SK-MEL-5 (cell line): ENCODE measurements at places on chromosomes 4 and X.

GRCh38 chr4:140331876-140332275 lies 41.6 kb upstream of the SCOC start:
- DNase-seq, result no peak

GRCh38 chr4:710116-710515 lies 4.5 kb downstream of the PCGF3 start:
- DNase-seq, result no peak

GRCh38 chrX:17464194-17464593 lies 89.2 kb downstream of the NHS start:
- DNase-seq, result no peak

GRCh38 chr4:74023709-74024108 lies 14.8 kb downstream of the CXCL3 start:
- no peak for DNase-seq

- no peak for DNase-seq
Measured at GRCh38 chrX:71458866-71459265, 74.0 kb upstream of the OGT start.

- peak; percentile 87 for DNase-seq
Measured at GRCh38 chr4:112348488-112349158, 51.5 kb downstream of the ALPK1 start.

- peak; percentile 74 for DNase-seq
Measured at GRCh38 chrX:132615391-132616131, 126.7 kb upstream of the MBNL3 start.

GRCh38 chr4:4780729-4781244 lies 78.7 kb upstream of the MSX1 start:
- DNase-seq, result no peak

- no peak for DNase-seq
Measured at GRCh38 chrX:111520506-111520905, 9.1 kb downstream of the SERTM2 start.

DNA sequence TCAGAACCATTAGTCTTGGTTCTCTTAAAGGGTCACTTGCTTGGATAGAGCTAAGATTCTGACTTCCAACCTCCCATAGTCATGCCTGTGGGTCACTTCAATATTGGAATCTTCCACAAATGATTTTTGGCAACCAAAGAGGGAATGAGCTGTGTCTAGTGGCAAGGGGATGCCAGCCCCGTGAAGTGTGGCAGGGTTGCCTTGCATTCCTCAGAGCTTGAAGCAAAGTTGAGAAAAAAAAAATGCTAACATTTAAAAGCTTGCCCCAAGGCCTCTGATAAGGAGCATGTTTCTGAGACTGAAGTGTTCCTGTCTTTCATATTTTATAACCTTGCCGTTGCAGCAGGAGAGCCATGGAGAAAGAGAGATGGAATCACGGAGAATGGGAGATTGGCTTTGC lies 120.2 kb downstream of the PAPSS1 start:
- DNase-seq, result no peak

DNA sequence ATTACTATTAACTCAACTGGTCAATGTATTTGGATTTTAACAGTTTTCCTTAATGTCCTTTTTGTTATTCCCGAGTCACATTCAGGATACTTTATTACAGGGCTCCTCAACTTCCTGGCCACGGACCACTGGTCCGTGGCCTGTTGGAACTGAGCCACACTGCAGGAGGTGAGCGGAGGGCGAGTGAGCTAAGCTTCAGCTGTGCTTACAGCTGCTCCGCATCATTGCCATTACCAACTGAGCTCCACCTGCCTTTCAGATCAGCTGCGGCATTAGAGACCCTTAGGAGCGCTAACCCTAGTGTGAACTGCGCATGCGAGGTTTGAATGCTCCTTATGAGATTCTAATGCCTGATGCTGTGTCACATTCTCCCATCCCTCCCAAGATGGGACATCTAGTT lies 591.7 kb downstream of the CCSER1 start:
- DNase-seq, result no peak

DNA sequence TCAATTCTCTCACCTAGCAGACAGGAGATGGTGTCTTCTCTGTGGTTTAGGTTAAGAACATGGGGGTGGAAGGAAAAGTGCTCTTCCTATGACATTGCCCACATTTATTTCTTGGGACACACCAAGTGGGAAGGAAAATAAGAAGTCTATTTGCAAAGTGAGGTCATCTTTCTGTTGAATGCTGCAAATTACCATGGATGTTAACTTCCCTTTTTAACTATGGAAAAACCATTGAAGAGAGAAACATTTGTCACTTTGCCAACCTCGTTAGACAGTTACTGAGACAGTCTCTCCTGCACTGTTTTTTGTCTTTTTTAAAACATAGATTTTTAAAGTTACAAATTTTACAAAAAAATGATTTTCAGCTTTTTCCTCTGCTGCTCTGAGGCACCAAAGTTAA lies 72.8 kb upstream of the BEND4 start:
- DNase-seq, result no peak

DNA sequence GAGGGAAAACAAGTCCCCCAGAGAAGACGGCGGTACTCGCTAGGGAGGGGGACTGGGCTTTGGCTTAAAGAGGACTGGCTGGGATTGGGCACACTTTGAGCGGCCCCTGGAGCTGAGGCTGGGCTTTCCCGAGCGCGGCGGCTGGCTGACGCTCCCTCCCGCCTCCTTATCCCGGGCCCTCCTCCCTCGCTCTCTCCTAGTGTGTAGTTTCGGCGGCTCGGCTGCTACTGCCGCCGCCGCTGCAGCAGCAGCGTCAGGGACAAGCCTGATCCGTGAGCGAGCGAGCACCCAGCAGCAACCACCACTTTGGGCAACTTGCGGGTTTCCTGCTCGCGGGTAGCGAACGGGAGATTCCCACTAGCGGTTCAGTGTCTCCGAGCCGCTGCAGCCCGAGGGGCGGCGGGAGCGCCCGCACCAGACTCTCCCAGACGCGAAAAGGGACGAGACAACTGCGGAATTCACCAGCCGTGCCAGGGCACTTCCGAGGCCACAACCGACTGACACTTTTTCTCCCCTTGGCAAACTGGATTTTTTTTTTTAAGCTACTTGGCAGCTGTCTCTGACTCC lies 632 bp upstream of the PCDH7 start:
- DNase-seq, result peak; percentile 63

DNA sequence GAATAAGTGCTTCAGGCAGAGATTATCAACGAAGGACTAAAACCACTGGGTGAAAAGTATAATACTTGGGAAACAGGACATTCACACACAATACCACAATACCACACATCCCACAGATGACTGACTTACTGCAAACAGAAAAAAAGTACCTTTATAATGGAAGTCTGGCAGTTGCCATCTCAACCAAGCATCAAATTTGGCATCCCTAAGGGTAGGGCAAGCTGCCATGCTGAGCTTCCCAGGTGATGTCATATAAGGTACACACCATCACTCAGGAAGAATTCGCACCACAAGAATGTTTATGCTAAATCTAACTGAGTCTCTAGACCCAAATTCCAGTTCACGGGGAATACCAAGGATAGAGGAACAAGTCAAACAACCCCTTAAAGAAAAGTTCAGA lies 9.1 kb downstream of the QDPR start:
- no peak for DNase-seq

GRCh38 chr4:187586892-187587291 lies 408.7 kb upstream of the ZFP42 start:
- no peak for DNase-seq

- DNase-seq, result no peak
Measured at GRCh38 chrX:131739823-131740222, 195.9 kb downstream of the OR13H1 start.

DNA sequence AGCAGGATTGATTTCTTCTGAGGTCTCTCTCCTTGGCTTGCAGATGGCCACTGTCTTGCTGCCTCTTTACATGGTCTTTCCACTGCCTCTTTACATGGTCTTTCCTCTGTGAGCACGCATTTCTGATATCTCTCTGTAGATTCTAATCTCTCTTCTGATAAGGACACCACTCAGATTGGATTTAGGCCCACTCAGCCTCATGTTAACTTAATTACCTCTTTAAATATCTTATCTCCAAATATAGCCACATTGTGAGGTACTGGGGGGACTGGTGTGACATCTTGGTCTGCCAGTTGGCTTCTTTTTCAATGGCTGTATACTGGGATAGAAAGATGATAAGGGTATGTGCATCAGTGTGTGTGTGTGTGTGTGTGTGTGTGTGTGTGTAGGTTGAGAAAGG lies 153.7 kb downstream of the AWAT2 start:
- DNase-seq, result no peak

- no peak for DNase-seq
Measured at GRCh38 chr4:83112678-83113428, 1.7 kb downstream of the PLAC8 start.

DNA sequence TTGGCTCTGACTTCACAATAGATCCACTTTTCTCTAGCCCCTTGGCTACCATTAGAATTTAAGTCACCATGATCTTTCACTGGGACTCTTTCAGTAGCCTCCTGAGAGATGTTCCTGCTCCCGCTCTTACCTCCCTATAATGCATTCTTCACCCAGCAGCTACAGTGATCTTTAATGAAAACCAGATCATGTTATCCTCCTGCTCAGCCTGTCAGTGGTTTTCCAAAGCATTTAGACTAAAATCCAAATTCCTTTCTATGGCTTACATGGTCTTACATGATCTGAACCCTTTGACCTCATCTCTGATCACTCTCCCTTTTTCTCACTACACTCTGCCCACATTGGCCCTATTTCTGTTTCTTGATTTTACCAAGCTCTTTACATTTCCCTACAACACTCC lies 18.3 kb upstream of the RPS6KA3 start:
- DNase-seq, result no peak

DNA sequence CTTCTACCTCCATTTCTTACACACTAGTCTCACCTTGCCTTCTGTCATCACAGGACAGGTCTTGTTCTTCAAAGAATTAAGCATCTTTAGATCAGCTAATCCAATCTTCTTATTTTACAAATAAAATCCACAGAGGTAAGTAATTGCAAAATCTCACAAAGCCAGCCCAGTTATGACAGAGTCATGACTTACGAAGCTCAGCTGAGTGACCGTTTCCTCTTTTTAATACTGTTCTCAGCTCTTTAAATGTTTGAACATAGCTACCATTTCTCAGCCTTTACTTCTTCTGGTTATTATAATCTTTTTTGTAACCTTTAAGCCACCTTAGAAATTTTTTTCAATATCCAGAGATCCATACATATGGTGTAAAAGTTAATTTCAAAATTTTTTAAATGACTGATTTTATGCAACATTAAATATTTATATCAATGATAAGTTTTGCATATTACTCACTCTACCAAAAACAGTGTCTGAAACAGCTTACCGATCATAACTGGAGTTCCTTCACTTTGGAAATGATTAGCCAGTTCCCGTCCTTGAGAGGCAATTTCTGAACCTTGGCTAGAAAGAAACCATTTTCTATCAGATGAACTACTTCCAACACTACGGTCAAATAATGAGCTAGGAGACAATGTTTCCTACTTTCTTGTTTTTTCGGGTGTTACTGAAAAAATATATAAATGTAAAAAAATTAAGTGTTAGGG lies 8.8 kb downstream of the ANKRD37 start:
- DNase-seq, result no peak

DNA sequence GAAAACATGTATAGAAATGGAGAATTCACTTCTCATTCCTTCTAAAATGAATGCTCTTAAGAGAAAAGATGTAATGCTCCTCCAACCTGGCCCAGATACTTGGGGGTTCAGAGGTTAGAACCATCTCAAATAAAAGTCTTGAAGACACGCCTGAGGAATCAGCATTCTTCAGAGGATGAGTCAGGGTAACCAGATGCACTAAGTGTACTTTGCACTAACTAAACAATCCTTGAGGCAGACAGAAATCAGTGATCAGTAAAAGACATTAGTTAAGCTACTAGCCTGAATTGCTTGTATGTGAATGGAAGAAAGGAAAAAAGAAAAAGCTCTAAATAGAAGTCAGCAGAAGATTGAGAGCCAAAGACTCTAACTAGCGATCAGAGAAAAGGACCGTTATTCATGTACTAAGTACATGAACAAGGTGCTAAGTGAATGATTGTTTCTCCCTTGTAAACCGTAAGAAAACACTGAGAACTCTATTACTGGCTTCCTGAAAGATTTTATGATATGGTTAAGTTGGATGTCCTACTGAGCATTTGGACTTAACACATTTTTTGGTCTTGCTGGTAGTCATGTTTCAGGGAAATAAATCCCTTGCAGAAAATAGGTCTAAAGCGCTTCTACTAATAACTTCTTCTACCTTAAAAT lies 738.3 kb downstream of the STPG2 start:
- no peak for DNase-seq

DNA sequence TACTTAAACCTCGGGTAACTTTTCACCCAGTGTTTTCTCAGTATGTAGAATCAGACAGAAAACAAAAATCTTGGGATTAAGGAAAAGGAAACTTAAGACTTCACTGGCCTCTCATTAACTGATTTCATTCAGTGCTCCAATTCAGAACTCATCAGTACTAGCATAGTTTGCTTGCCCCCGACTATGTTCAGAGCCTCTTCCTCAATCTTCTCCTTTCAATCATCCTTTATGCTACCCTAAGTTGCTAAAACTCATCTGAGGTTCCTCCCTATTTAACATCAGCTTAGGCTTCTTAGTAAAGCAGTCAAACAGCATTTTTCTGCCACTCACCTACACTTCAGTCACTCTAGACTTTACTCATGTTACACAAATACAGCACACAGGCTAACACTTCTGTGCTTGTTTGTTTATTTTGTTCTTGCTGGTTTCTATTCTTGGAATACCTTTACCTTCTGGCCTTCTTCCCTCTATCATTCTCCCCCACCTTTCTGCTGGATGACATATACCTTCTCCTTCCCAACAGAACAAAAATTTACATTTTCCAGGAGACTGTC lies 163.0 kb upstream of the TLL1 start:
- no peak for DNase-seq

GRCh38 chr4:73989928-73990327 lies 1.9 kb upstream of the PPBP start:
- no peak for DNase-seq

- DNase-seq, result no peak
Measured at GRCh38 chr4:2062168-2062807, 3.2 kb downstream of the NAT8L start.

GRCh38 chrX:21438792-21439191 lies 64.6 kb downstream of the CNKSR2 start:
- no peak for DNase-seq
